Heart left ventricle (tissue), 16 donors: ENCODE measurements at places on chromosomes 16 and 17.

DNA sequence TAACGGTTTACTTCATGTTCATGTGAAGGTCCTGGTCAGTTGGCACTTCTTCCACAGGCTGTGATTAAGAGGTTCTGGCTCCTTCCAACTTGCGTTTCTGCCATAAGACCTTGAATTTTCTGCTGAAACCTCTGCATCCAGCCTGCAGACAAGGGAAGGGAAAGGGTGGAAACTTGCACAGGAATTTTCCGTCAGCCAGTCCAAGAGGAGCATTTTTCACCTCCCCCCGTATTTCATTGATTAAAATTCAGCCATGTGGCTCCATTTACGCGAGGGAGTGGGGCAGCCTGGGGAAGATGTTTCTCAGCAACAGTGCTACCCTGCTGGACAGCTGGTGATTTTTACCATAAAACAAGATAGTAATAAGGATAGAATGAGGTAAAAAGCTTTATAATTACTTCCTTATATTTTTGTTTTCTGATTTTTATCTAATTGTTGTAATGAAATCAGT lies 101.5 kb upstream of the SMIM36 start:
- no peak overlapping the region for H3K4me3 ChIP-seq
- no peak for DNase-seq
- no peaks in the 10 kb centered on the region for H3K36me3 ChIP-seq
- no peak overlapping the region for H3K27ac ChIP-seq
- no peaks in the 10 kb centered on the region for H3K27me3 ChIP-seq

DNA sequence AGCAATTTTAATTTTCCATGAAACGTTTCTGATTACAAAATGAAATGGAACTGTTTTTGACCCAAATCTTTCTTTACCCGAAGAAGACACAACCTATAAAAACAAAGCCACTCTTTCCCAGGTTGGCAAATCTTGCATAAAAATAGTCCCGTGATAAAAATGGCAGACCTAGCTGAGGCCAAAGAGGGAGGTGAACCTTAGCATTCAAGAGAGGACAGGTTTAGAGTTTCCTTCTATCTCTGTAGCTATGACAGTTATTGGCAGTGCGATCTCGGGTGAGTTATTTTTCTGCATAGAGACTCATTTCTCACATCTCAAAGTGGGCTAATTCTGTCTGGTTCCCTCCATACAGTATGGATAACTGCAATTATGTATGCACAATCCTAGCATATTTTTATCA lies 241.4 kb downstream of the MAP2K6 start:
- no peak for DNase-seq
- no peaks in the 10 kb centered on the region for H3K4me1 ChIP-seq
- H3K27ac ChIP-seq: no peak overlapping the region
- H3K36me3 ChIP-seq: no peaks in the 10 kb centered on the region
- no peak overlapping the region for H3K4me3 ChIP-seq

GRCh38 chr16:50440531-50440930 lies 71.7 kb upstream of the BRD7 start:
- no peak for DNase-seq
- no peak overlapping the region for H3K27ac ChIP-seq
- no peak overlapping the region for H3K4me3 ChIP-seq
- H3K36me3 ChIP-seq: no peaks in the 10 kb centered on the region
- no peaks in the 10 kb centered on the region for H3K4me1 ChIP-seq
- H3K27me3 ChIP-seq: peaks cover 6% of the 10 kb centered on the region

GRCh38 chr16:7452090-7452489 lies 119.4 kb downstream of the RBFOX1 start:
- H3K4me3 ChIP-seq: no peak overlapping the region
- DNase-seq: no peak
- H3K27ac ChIP-seq: no peak overlapping the region
- no peaks in the 10 kb centered on the region for H3K4me1 ChIP-seq
- H3K36me3 ChIP-seq: no peaks in the 10 kb centered on the region

DNA sequence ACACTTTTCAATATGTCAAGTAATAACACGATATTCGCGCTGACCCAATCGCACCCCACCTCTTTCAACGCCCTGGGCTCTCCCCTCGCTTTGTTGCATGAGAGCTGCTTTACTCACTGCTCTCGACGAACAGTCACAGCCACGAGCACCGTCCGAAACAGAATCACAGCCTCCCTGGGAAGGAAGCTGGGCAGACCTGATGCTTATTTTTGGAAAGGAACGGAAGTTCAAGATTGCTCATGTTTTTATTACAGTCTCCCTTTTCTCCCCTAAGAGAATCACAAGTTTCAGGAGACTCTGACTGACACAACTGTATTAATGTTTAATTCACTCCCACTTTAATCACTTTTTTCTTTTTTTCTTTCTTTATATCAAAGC lies 67.8 kb downstream of the ANKRD11 start:
- no peaks in the 10 kb centered on the region for H3K27me3 ChIP-seq
- H3K36me3 ChIP-seq: no peaks in the 10 kb centered on the region
- H3K4me1 ChIP-seq: peaks cover 21% of the 10 kb centered on the region
- peak overlapping the region; percentile 44 for H3K27ac ChIP-seq
- DNase-seq: peak; percentile 44

DNA sequence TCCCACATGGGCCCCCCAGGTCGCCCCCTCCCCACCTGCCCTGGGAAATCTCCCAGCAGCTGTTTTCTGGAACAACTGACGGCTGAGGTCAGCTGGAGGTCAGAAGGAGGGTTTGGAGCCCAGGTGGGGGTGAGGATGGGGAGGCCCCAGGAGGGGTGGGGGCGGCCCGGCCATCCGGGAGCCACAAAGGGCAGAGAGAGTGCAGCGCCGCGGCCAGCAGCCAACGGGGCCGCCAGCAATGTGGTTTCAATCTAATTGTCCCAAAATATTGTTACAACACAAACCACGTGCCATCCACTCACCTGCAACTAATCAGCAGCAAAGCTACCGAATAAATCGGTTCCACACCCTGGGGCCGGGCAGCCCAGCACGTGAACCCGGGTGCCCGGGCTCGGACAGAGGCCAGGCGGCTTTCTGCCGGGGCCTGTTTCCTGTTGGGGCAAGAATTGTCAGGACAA lies 28.3 kb upstream of the SLC38A10 start:
- H3K4me3 ChIP-seq: no peak overlapping the region
- no peak overlapping the region for H3K27ac ChIP-seq
- no peaks in the 10 kb centered on the region for H3K36me3 ChIP-seq
- no peak for DNase-seq

DNA sequence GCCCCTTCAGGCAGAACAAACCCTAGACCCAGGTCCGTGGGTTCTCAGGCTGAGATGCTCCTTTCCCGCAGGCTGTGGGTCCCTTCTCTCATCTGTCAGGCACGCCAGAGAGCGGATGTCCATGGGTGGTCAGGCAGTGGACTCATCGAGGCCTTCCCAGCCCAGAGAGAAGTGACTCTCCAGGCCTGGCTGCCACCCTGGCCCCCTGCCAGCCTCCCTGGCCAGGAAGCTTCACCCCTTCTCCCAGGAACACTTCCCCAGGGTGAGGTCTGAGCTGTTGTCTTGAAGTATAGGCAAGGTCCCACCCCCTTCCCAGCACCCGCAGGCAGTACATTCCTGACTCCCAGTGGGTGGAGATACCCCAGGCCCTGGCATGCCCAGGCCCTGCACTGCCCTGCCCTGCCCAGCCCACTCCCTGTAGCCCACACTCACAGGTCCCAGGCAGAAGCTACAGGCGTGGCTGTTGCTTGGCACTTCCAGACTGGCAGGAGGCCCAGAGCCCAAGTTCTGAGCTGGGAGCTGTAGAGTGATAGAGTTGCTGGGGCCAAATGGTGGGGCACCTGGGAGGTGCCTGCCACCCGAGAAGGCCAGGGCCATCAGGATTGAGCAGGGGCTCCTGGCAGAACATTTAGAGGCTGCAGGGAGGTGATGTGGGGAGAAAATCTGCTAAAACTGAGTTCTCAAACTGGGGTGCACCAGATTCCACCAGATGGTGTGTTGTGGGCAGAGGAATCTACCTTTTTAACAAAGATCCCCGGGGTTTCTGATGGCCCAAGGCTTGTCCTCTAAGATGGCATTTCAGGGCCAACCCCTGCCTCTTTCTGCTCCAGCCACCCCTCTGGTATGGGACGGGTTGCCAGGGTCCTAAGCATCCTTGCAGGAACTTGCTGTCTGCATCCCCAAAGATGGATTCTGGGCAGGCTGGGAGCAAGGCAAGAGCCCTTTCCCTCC lies 6.7 kb downstream of the ITGA3 start:
- DNase-seq: peak; percentile 86
- peak overlapping the region; percentile 9 for H3K4me3 ChIP-seq
- H3K27ac ChIP-seq: peak overlapping the region; percentile 82
- H3K27me3 ChIP-seq: no peaks in the 10 kb centered on the region
- no peaks in the 10 kb centered on the region for H3K36me3 ChIP-seq

- no peak for DNase-seq
- H3K27ac ChIP-seq: no peak overlapping the region
- H3K4me1 ChIP-seq: peaks cover 4% of the 10 kb centered on the region
- H3K36me3 ChIP-seq: no peaks in the 10 kb centered on the region
- no peak overlapping the region for H3K4me3 ChIP-seq
These were observed 26.5 kb upstream of the AATK start for GRCh38 chr17:81192386-81193050.

DNA sequence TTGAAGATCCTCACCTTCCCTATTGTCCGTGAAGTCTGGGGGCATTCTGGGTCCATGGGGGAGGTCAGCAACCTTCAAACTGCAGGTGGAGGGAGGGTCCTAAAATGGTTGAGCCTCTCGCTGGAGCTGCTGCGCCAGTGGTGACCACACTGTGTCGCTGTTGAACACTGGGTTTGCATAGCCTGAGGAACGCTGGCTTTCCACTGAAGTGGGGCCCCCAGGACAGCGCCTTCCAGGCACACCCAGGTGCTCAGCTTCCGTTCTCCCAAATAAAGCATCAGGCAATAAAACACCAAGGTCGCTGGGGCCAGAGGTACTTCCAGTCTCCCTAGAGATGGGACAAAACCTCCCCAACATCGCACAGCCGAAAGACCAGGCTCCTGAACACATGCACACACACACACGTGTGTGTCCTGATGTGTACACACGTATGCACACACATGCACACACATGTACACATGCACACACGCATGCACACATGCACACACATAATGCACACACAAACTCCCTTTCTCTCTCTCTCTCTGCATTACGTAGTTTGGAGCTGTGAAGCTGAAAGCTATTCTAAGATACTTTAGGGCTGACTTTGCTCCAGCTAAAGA lies 120.6 kb downstream of the IRF8 start:
- H3K36me3 ChIP-seq: no peaks in the 10 kb centered on the region
- H3K27ac ChIP-seq: no peak overlapping the region
- H3K4me1 ChIP-seq: no peaks in the 10 kb centered on the region
- H3K4me3 ChIP-seq: no peak overlapping the region

DNA sequence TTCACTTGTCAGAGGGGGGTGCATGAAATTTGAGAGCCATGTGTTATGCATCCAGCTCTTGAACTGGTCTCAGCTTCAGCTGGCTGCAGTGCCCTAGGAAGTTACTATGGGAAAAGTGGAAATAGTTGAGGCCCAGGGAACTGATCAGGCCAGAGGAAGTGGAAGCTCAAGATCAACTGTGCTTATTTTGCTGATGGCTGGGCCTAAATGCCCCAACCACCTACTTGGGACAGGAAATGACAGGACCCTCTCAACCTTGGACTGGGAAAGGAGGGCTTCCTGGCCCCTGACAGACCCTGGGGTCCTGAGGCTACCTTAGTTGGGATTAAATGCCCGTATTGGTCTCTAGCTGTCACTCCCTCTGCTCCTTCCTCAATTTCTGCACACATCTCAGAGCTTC lies 1.2 kb upstream of the TAOK2 start:
- no peak overlapping the region for H3K4me3 ChIP-seq
- no peak overlapping the region for H3K27ac ChIP-seq
- peaks cover 44% of the 10 kb centered on the region for H3K4me1 ChIP-seq
- H3K36me3 ChIP-seq: peaks cover 16% of the 10 kb centered on the region
- H3K27me3 ChIP-seq: no peaks in the 10 kb centered on the region

GRCh38 chr17:17929655-17930380 lies 42.4 kb downstream of the TOM1L2 start:
- peak overlapping the region; percentile 82 for H3K27ac ChIP-seq
- H3K36me3 ChIP-seq: no peaks in the 10 kb centered on the region
- peaks cover 3% of the 10 kb centered on the region for H3K4me1 ChIP-seq
- DNase-seq: no peak
- H3K4me3 ChIP-seq: no peak overlapping the region
- no peaks in the 10 kb centered on the region for H3K27me3 ChIP-seq

DNA sequence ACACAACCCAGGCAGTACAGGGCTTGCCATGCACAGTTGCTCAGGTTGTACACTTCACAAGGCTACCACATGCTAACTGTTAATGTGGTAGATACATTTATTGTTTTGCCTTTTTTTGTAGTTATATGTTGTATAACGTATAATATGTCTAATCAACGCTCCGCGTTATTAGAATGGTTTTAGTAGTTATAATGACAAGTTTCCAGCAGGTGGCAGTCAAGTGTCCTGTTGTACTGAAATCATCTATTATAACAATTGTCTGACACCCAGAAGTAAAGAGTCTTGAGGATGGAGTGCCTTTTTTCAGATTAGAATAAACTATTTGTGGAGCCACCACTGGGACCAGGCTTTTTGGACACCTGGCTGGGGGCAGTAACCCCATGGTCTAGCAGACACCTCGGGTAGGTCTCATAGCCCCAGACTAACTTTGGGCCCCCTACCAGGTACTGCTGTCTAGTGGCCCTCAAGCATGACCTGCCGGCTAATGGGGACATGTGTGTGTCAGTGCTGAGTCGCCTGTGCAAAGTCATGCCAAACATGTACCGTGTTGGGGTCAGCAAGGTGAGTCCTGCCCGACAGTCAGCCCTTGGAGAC lies 32.8 kb downstream of the MYO15A start:
- no peak for DNase-seq
- no peak overlapping the region for H3K27ac ChIP-seq
- no peaks in the 10 kb centered on the region for H3K4me1 ChIP-seq
- H3K36me3 ChIP-seq: no peaks in the 10 kb centered on the region

GRCh38 chr17:81807839-81808238 lies 3.9 kb downstream of the GCGR start:
- H3K27ac ChIP-seq: no peak overlapping the region
- H3K4me1 ChIP-seq: no peaks in the 10 kb centered on the region
- H3K36me3 ChIP-seq: no peaks in the 10 kb centered on the region
- H3K27me3 ChIP-seq: peaks cover 63% of the 10 kb centered on the region

- DNase-seq: no peak
- no peak overlapping the region for H3K4me3 ChIP-seq
- no peaks in the 10 kb centered on the region for H3K27me3 ChIP-seq
These were observed 1063.3 kb upstream of the EEF2KMT start for GRCh38 chr16:6160871-6161270.

- no peaks in the 10 kb centered on the region for H3K4me1 ChIP-seq
- no peaks in the 10 kb centered on the region for H3K27me3 ChIP-seq
- H3K36me3 ChIP-seq: peaks cover 3% of the 10 kb centered on the region
- H3K4me3 ChIP-seq: no peak overlapping the region
- DNase-seq: no peak
These were observed 12.5 kb downstream of the CAPN15 start for GRCh38 chr16:539901-540530.

DNA sequence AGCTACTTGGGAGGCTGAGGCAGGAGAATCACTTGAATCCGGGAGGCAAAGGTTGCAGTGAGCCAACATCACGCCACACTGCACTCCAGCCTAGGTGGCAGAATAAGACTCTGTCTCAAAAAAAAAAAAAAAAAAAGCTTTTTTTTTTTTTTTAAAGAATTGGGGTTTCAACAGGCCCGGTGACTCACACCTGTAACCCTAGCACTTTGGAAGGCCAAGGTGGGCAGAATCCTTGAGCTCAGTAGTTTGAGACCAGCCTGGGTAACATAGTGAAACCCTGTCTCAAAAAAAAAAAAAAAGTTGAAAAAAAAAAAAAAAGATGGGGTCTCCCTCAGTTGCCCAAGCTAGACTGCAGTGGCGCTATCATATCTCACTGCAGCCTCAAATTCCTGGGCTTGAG lies 6.6 kb upstream of the HEXIM2 start:
- H3K4me3 ChIP-seq: no peak overlapping the region
- no peaks in the 10 kb centered on the region for H3K36me3 ChIP-seq
- DNase-seq: no peak
- H3K27me3 ChIP-seq: no peaks in the 10 kb centered on the region

GRCh38 chr17:32720671-32721070 lies 156.3 kb downstream of the MYO1D start:
- H3K4me1 ChIP-seq: no peaks in the 10 kb centered on the region
- no peak overlapping the region for H3K27ac ChIP-seq
- no peak for DNase-seq
